Head of caudate nucleus (tissue), 42 donors: ENCODE measurements at places on chromosomes 5 and 9.

DNA sequence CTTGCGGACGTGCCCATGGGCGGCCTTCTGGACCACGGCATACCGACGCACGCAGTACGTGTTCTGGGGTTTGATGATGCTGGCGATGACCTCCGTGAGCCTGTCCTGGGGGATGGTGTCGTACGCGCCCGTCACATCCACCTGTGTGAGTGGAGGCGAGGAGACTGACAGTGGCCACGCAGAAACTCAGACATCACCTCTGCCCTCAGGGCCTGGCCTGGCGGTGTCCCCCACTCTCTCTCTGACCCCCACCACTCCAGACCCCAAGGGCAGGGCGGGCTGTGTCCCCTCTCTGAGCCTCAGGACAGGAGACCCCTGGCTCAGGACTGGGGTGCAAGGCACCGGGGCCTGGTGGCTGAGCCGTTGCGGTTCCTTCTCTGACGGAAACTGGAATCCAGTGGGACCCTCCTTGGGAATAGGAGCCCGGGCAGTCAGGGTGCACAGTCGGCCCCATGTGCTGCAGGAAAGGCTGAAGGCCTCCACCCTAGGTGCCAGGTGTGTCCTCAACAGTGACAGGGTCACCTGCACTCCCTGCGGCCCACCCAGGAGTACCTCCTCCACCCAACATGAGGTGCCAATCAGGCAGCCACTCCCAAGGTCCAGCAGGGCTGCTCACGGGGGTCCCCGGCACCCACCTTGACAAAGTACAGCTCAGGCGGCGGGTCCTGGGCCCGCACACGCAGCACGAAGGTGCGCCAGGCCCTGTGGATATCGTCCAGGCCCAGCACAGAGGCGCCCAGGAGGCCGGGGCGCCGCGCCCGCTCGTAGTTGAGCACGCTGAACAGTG lies 16.0 kb downstream of the TERT start:
- no peak for DNase-seq

GRCh38 chr5:137587919-137588318 lies 88.8 kb upstream of the SPOCK1 start:
- DNase-seq, result no peak

GRCh38 chr9:19615036-19615624 lies 173.7 kb downstream of the SLC24A2 start:
- DNase-seq, result no peak

DNA sequence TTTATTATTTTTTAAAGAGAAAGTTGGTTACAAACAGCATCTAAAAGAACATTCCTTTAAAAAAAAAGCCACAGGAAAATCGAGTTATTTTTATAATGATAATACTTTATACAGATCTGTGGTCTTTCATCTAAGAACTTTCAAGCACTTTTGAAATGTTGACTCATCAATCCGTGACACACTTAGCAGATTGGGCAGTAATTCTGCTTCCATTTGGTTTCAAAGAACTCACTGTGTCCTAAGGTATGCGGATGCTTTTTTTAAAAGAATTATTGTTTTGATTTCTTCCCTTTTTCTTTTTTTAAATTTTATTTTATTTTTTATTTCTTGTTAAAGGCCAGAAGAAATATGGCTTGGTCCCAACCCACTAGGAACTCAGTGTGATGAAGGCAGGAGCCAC lies 147.8 kb downstream of the AOPEP start:
- DNase-seq, result no peak

- DNase-seq, result no peak
Measured at GRCh38 chr5:112634796-112635195, 102.9 kb upstream of the APC start.

DNA sequence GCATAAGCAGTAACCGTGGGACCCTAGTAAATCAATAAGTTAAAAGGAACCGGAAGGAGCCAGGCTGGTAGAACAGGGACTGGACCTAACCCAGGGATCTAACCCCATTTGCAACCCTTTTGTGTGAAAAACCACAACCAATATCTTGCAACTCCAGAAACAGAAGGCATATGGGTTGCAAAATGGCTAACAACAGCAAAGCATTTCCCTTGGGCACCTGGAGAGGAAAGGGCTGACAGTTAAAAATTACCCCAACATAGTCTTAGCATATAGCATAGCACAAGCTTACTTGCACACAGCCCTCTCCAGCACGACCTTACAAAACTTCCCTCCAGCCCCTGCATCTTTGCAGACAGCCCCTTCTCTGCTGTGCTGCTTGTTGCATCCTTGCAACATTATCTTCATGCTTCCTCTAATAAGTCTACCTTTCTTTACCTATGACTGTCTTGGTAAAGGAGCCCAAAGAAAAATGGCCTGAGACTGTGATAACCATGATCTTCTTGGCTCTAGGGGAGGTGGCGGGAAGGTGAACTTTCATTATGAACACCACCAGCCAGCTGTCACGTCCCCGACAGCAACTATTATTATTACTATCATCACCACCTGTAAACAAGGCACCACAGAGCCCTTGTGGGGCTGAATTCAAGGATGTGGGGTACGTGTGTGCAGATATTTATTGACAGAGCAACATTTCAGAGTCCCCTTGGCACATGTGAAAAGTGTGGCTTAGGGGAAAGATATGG lies 49.8 kb downstream of the PRRC1 start:
- no peak for DNase-seq

DNA sequence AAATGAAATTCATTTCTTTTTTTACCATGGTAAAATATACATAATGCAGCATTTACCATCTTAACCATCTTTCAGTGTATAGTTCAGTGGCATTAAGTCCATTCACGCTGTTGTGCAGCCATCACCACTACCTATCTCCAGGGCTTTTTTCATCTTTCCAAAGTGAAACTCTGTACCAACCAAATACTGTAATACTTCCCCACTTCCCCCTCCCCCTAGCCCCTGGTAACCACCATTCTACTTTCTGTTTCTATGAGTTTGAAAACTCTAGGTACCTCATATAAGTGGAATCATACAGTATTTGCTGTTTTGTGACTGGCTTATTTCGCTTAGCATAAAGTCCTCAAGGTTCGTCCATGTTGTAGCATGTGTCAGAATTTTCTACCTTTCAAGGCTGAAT lies 23.4 kb downstream of the SPAAR start:
- no peak for DNase-seq

DNA sequence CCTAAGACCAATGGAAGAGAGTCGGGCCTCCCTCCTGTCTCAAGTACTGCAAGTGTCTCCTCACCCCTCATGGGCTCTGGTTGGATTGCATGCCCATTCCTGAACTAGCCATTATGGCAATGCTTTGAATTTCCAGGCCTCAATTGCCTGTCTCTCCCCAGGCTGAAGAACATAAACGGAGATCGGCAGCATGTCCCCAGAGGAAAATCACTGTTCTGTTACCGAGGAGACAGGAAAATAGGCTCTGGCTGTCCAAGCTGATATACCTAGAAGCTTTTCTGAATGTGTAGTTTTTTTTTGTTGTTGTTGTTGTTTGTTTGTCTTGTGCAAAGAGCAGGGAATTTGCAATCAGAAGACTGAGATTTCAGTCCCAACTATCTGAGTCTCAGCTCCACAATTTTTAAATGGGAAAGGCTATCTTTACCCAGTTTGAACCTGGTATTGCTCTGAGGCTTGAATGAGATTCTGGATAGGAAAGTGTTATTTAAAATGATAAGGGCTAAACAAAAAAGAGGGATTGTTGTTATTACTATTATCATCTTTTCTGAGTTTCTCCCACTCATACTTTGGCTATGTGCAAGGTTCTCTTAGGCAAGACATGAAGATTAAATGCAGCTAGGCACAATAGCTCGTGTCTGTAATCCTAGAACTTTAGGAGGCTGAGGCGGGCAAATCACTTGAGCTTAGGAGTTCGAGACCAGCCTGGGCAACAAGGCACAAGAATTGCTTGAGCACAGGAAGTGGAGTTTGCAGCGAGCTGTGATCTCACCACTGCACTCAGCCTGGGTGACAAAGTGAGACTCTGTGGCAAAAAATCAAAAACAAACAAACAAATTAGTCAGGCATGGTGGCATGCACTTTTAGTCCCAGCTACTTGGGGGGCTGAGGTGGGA lies 77.2 kb upstream of the KLF9 start:
- DNase-seq, result no peak

GRCh38 chr9:76817489-76817888 lies 53.3 kb downstream of the PCA3 start:
- DNase-seq, result no peak

- DNase-seq, result no peak
Measured at GRCh38 chr5:148666353-148666752, 12.0 kb upstream of the HTR4 start.

- DNase-seq, result no peak
Measured at GRCh38 chr5:55134053-55134722, 25.8 kb upstream of the GPX8 start.

- no peak for DNase-seq
Measured at GRCh38 chr5:160209917-160210316, 19.4 kb upstream of the FABP6 start.

DNA sequence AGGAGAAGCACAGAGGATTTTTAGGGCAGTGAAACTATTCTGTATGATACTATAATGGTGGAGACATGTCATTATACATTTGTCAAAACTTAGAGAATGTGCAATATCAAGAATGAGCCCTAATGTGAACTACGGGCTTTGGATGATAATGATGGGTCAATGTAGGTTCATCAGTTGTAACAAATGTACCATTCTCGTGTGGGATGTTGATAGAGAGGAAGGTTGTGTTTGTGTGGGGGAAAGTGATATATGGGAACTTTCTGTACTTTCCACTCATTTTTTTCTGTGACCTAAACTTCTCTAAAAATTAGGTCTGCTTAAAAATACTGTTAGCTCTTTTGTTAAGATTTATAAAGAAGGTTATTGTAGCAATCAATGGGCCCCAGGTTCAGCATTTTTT lies 138.9 kb downstream of the SPATA31D1 start:
- DNase-seq, result no peak

- DNase-seq, result no peak
Measured at GRCh38 chr5:67030289-67031056, 166.1 kb downstream of the CD180 start.

DNA sequence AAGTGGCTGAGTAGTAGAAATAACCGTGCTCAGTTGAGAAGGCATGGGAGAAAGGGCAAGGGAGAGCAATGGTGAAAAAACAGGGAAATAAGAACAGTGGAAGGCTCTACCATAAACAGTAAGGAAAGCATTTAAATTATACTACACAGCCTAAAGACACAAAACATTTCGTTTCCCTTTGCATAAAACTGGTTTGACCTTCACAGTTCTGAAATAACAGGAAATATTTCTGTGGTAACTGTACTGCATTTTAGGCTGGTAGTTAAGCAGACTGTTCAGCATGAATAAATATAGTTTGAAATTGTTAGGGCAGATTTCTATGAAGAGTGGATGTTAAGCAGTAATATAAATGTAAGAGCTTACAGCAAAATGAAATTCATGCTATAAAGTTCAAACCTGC lies 147.5 kb downstream of the CSNK1G3 start:
- DNase-seq, result no peak

- DNase-seq, result no peak
Measured at GRCh38 chr5:33312571-33313549, 127.9 kb upstream of the TARS1 start.
